Caudate nucleus (tissue), 63 donors: ENCODE measurements at places on chromosomes 5 and 9.

DNA sequence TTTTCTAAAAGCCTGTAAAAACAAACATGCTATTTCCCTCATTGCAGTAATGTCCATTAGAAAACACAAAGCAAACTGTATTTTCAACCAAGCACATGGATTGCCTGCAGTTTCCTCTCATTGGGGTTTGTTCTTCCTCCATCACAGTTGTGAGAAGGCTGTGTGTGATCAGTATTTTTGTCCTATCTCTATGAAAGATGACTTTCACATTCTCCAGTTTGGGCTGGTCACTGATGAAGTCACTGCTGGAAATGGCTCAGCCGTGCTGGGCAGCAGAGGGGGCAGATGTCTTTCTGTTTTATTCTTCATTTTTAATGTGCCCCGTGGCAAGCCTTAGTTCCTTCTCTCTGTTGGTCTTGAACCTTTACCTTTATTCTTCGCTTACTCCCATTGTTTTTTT is 288.9 kb upstream of the MPDZ start:
- no peak for DNase-seq

DNA sequence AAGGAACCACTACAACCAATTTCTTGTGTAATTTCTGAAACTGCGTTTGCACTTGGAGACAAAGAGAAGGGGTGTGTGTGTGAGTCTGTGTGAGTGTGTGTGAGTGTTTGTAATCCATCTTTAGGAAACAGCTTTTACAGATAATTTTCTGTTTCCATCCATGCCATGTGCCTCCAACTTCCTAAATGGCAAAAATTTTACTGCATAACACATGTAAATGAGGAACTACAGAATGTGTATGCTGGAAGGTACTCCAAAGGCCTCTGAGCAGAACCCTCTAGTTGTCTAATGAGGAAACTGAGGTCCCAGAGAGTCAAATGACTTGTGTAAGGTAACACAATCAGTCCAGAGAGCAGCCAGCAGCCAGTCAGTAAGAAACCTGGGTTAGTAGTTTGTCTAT is 20.8 kb downstream of the MAMDC2 start:
- no peak for DNase-seq

GRCh38 chr9:34126207-34127034 is at the start of gene DCAF12:
Gene DCAF12 (minus strand): TSS chr9:34126698. CDS start chr9:34126431, 267 bp downstream.
- peak; percentile 88 for DNase-seq

DNA sequence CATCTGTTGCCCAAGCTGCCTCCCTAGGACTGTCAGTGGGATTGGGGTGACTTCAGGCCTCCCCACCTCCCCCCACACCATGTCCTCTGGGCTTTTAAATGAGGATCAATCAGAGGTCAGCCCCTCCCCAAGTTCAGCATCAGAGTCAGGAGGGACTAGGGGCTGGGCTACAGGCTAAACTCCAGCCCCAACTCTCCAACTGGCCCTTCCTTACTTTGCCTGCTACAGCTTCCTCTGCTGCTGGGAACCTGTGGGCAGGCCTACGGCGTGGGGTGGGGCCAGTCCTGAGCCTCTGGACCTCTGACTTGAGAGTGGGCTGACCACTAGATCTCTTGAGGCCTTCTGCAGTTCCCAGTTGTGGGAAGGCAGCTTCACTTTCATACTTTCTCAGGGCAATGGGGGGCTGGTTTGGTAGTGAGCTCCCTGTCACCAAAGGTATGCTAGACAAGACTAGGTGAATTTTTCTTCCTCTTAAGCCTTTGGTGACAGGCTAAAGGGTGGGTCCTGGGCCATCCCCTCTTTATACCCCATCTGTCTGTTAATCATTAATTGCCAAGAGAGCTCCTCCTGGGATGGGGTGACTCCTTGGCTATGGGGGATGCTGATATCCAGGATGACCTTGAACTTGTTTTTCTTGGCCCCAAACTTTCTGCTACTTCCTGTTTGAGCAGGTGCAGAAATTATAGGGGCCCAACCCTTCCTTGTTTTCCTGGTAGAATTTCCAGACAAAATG is 10.8 kb upstream of the DAB2IP start:
- DNase-seq, result no peak

DNA sequence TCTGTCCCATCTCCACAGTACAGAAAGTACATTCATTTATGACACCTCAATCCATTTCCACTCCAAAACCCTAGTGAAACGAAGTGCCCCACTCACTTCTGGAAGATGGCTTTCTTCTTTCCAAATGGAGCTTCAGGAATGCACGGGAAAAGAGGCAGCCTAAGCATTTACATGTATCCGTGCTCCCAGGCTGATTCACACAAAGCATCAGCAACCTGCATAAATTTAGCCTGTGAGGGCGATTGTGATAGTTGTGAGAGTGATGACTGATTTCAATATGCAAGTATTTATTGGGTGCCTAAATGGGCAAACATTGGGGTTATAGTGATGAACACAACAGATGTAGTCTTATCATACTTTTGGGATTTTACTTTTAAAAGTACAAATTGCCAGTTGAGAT is 86.6 kb downstream of the PLPPR1 start:
- no peak for DNase-seq

DNA sequence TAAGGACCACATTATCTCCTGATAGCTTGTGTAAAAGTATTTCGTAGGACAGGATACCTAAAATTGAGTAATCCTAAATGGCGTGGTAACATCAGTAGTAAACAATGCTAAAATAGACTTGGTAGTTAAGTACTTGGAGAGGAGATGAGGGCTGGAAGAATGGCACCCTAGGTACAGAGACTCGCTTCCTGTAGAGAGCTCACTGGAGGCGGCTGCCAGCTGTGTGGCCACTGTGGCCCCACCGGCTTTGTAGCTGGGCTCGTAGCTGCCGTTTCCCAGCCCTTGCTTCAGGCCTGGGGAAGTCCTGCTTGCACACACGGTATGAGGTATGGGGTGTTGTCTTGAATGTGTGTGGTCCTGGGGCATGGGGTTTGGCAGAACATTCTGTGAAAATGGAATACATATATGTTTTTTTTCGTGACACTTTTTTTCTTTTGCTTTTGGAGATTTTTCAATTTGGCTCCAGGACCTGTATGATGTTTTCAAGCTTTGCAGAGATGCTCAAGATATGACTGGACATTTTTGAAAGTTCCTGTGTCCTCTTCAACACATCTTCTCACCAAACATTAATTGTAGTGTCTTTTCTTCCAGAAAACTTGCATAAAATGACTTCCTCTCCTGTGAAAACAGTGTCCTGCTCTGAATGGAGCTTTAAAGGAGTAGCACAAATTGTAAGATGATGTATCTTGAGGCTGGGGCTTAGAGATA is 58.0 kb downstream of the RCL1 start:
- DNase-seq, result no peak

GRCh38 chr5:38259062-38259808 is 876 bp downstream of the EGFLAM start:
- DNase-seq, result no peak

DNA sequence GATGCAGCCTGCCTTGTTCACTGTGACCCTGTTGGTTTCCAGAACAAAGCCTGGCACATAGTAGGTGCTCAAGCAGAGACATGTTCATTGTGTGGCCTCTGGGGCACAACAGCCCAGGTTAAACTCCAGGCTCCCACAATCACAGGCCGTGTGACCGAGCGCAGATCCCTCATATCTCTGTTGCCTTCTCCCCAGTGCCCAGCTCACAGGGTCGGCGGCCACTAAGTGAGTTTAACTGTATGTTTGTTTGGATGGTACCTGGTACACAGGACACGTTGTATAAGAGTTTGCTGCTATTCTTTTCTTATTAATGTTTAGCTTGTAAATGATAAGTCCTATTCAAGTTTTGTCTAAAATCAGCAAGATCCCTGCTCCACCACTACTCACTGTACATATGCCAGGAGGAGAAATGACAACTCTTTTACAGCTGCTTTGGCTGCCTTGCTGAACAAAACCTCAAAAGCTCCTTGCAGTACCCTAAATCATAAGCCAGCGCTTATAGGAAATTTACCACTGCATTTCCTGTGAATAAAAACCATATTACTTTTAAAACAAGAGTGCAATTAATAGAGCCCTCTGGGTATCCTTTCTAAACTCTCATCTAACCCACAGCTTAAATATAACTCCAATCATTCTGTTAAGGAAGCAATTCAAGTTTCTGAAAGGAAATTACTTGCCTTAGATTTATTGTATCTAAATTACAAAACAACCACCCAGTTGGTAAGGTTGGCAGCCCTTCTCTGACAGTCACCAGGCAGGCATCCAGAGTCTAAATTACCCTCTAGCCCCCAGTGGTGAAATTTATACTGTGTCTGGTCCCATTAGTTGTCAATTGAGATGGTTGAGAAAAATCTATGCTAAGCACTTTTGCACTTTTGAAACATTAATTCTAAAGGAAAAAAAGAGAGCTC is 379.4 kb downstream of the SEMA5A start:
- DNase-seq, result no peak

- DNase-seq, result no peak
Observed at GRCh38 chr9:125752070-125752628, 5.0 kb downstream of the PBX3 start.

DNA sequence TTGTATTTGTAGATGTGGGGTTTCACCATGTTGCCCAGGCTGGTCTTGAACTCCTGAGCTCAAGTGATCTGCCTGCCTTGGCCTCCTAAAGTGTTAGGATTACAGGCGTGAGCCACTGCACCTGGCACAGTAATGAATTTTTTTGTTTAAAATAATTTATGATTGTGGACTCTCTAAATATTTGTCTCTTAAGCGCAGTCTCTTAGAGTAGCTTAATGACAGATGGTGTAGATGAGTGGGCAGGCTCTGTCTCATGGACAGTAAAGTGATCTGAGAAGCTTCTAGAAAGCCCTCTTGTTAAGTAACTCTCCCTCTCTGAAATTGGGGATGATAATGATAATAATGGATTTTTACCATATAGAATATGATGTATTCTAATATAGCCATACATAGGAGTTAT is 47.5 kb upstream of the KIAA1958 start:
- DNase-seq, result no peak

- no peak for DNase-seq
Observed at GRCh38 chr5:9924614-9925013, 294.5 kb upstream of the TAS2R1 start.

DNA sequence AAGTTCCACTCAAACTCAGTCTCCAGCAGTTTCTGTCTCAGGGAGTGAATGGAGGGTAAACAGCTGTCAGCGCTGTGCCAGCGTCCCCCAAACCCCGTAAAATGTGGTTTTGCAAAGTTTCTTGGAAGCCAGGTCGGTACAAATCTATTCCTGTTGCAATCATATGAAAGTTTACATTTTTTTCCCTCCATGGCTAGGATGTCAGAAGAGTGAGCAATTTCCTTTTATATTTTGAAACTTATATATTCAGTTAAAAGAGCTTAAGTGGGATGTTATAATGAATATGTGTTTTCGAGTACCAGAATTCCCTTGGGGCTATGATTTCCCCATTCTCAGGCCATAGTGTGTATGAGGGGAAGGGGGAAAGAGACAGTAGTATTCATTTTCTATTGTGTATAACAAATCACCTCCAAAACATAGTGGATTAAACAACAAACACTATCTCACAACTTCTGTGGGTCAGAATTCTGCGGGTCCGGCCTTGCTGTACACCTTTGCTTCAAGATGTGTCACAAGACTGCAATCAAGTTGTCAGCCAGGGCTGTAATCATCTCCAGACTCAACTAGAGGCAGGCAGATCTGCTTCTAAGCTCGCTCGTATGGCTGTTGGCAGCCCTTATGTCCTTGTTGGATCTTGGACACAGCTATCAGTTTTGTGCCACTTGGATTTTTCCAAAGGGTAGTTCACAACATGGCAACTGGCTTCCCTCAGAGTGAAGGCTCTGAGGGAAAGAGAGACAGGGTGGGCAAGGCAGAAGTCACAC is 107.4 kb downstream of the SNX18 start:
- DNase-seq, result no peak

- DNase-seq, result no peak
Observed at GRCh38 chr9:115715666-115716065, 437.9 kb upstream of the PAPPA start.

- no peak for DNase-seq
Observed at GRCh38 chr5:149944666-149945065, at the start of gene PDE6A. Gene PDE6A (minus strand): TSS chr5:149944793. CDS start chr5:149944673, 120 bp downstream.

- DNase-seq, result no peak
Observed at GRCh38 chr5:128193665-128194390, 110.3 kb downstream of the SLC12A2 start.

DNA sequence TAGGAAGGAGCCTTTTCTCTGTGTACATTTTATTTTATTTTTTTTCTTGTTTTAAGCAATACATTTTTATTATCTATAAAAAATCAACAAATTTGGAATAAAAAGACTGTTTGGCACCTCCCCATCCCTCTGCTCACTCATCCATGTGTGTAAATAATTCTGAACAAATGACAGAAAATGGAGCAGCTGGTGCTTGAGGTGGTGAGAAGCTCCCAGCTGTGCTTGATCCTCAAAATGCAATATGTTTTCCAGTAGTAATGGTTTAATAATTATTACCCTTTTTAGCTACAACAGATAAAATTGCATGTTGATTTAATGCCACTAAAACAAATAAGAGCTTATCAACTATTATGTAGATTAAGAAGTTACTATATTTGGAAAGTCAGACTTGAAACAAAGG is 132.5 kb downstream of the CDH18 start:
- DNase-seq, result no peak

GRCh38 chr5:71839096-71839884 is 120.2 kb downstream of the CARTPT start:
- no peak for DNase-seq

GRCh38 chr9:14209399-14210345 is 104.3 kb downstream of the NFIB start:
- no peak for DNase-seq

DNA sequence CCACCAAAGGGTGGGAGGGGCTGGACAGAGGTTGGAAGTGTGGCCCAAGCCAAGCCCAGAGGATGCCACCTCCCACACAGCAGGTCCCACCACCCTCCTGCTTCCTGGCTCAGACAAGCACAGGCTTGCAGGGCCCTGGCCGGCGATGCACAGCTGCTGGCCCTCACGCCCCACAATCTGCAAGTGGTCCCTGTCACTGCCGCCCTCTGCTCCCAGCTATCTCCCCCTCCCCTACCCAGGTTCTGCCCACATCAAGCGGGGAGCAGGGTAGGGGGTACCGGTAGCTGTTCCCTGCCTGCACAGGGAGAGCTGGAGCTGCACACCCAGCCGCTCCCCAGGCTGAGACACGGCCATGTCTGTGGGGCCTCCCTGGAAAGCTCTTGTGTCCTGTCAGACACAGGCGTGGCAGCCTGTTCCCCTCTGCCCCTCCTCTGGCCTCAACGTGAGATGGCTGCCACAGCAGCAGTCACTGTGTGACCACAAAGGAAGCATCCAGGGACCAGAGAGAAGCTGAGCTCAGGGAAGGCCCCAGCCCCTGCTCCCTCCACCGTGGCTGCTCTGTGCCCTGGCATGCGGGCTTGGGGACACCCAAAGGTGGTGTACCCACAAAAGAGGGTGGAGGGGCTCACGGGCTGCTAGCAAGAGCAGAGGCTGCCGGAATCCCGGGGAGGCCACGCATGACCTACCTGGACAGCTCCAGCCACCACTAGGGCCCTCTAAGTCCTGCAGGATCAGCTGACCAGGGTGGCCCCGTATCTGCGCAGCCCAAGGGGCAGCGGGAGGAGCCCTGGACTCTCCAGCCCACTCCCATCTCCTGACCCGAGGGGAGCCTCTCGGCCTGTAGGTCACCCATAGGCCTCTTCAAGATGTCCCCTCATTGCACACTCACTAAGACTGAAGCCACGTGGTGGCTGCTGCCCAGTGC is 10.9 kb upstream of the ZDHHC11 start:
- DNase-seq, result no peak
